ENCODE measurements at places on chromosomes 3 and 15.
A peak's percentile ranks its signal among the peaks of the same experiment; 100 is the strongest.

DNA sequence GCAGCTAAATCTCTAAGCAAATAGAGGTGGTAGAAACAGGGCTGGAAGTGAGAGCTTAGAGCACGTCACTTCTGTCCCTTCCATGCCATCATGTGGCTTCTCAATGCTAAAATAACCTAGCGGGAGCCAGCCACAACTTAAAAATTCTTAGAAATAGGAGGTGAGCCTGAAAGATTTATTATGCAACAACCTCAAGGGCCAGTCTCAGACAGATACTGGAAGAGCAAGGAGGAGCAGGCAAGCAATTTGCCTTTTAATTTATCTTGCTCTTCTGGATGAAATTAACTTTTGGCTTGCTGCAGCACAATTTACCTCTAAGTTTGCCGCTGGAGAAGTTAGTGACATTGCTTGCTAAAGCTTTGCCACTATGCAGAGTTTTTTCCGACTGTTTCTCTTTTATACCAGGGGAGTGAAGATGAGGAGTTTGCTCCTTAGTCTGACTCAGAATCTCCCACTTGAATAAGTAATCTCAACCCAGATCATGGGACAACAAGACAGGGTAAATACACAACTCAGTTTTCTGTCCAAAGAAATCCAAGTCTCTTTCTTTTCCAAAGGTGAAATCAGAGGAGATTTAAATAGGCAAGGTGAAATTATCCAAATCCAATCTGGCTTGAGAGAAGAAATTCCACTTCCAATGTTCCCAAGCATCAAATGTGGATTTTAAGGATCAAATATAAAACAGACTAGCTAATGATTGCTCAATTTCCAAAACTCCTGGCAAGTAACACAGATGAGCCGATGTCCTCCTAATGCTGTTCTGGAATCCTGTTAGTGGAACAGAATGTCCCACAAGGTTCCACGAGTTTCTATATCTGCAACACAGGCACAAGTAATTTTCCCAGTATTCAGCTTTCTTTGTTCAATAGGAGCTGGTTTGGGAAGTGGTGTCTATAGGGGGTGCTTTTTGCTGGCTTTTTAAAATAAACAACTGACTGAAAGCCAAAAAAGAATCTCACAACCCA is 329.4 kb upstream of the RORA start:
- no peak for DNase-seq

- no peak for DNase-seq
These were observed 8.4 kb downstream of the MITF start for GRCh38 chr3:69747511-69748258.

DNA sequence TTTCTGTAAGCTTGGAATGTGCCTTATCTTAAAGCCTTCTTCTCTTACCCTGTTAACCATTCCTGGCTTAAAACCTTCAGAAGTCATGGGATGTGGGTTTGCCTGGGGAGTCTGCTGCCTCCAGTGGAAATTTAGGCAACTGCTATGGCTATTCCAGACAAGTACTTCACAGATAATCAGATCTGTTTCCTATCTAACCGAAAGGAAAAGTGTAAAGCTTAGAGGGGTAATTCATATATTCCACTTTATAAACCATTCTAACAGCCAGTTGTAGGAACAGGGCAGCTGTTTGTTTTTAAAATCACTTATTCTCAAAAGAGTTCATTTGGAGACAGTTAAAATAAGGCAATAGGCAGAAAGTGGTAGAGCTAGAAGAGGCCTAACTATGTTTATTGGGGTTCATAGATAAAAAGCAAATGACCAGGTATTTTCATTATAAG is 219.9 kb downstream of the TCF12 start:
- peak; percentile 41 for DNase-seq

DNA sequence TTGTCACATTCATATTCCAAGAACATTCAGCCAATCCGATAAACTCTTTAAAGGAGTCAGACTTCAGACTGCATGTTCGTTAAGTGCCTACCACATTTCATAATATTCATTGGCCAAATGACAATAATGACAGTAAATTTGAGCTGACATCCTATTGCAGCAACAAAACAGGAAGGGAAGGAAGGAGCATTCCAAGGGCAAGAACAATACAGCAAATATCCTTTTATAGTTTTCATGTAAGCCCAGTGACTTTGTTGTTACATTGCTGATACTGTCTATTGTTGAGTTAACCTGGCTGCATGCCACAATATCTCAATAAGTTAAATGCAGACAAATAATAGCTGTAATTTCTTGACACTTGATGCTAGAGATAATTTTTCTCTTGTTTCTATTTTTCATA is 16.4 kb upstream of the CBLB start:
- no peak for DNase-seq

GRCh38 chr3:156674911-156675829 is 780 bp downstream of the TIPARP start:
- DNase-seq, result peak; percentile 36

Data from tibial nerve (tissue), 4 donors.